Stimulated activated CD8-positive, alpha-beta memory T cell treated with anti-CD3 and anti-CD28 coated beads, Interleukin-2, amount 100 ng/mL, for 1 hour (primary cell): ENCODE measurements at places on chromosomes 5 and 9.

DNA sequence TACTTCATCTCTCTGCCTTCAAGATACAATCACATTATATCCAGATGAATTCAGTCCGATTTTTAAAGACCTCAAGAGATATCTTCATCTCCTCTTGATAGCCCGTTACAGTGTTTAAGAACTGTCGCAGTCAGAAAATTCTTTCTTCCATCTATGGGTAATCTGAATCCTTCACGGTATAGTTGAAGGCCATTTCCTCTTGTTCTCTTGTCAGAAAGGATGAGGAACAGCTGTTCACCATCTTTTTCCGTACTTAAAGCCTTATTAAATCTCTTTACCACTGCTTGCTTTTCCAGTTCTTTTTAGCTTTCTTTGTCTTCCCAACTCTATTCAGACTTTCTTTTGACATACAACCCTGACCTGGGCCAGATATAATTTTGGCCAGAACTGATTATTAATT is 121.8 kb downstream of the XRCC4 start:
- DNase-seq, result no peak

GRCh38 chr9:106286249-106286648 is 576.7 kb upstream of the ZNF462 start:
- DNase-seq, result no peak

GRCh38 chr9:108980893-108981292 is 32.4 kb downstream of the CTNNAL1 start:
- DNase-seq, result no peak

DNA sequence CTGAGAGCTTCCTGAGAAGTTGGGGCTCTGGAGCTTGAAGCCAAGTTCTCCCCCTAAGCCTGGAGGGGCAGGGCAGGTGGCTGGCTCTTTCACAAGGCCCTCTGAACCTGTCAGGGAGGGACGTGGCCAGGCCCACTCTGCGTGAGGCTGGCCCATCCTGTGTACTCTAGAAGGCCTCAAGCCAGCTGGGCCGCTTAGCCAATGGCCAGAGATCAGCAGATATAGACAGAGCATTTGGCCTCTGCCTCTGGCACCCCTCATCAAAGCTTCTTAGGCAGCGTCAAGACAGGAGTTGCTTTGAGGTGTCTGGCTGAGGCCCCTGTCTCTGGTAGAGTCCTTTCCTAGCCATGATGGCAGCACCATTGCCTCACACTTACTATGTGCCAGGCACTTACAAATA is 105.6 kb downstream of the FGF18 start:
- DNase-seq, result no peak

- DNase-seq, result no peak
These were observed 1371.0 kb upstream of the DMAC1 start for GRCh38 chr9:9170439-9171134.

- no peak for DNase-seq
These were observed 1.9 kb downstream of the ABO start for GRCh38 chr9:133273098-133273497.

DNA sequence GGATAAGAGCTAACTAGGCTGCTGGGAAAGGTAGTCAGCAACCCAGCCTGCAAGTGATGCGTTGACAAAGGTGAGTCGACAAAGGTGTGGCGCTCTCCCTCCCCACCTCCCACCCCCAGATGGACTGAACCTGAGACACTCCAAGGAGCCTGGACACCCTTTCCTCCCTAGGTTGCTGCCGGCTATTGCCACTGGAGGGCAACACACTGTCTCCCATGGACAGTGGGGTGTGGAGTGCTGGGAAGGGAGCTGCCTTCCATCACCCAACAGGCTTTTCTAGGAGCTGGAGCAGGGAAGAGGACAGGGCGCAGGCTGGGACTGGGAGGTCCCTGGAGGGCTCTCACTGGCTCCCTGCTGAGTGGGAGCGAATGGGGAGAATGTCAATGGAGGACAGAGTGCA is 75.4 kb upstream of the ARAP3 start:
- no peak for DNase-seq

DNA sequence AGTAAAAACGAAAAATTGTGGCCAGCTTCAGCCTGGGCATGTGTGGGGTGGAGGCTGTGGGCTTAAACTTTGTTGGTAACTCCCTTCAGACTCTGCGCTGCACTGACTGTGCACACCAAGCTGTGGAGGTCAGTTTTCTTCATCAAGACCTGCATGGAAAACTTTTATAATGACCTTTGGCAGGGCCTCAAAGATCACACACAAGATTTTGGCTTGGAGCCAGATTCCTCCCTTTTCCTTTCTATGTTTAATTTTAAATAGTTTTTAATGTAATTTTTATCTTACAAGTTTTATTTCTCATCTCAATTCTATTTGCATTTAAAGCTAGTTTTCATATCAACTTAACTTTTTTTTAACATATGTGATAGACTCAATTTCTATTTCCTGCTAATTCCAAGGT is 1211.1 kb upstream of the CDH18 start:
- DNase-seq, result no peak

DNA sequence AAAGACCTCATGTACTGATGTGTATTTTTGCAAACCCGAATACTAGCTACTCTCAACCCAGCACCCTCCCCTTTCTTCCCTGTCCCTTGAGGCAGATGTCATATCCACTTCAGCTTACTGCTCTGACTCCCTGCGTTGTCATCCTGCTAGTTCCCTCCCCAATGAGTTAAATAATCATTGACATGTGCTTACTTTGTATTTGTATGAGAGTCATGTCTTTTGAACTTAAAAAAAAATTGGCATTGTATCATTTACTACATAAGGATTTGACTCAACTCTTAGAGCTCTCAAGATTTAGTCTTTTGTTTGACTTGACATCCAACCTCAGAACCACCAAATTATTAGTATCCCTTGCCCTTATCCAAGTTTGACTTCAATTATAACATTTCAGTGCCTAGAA is 219.7 kb upstream of the TUT7 start:
- no peak for DNase-seq

DNA sequence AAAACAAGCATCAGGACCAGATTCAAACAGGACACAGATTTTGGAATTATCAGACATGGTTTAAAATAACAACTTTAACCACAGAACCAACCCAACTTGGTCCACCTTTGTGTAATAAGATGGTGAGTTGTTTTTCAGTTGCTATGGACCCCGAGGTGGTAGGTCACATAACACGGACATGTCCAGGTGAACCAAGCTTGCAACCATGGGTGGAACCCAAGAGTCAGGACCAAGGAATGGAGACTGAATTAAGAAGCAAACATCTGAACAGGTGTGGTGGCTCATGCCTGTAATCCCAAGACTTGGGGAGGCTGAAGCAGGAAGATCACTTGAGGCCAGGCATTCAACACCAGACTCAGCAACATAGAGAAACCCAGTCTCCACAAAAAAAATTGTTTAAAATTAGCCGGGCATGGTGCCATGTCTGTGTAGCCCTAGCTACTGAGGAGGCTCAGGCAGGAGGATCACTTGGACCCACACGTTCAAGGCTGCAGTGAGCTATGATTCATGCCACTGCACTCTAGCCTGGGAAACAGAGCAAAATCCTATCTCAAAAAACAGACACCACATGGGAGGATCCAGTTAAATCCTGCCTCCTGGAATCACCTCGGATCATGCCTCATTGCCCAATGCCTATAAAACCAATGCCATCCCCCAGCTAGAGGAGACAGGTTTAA is 10.6 kb downstream of the PTBP3 start:
- no peak for DNase-seq

DNA sequence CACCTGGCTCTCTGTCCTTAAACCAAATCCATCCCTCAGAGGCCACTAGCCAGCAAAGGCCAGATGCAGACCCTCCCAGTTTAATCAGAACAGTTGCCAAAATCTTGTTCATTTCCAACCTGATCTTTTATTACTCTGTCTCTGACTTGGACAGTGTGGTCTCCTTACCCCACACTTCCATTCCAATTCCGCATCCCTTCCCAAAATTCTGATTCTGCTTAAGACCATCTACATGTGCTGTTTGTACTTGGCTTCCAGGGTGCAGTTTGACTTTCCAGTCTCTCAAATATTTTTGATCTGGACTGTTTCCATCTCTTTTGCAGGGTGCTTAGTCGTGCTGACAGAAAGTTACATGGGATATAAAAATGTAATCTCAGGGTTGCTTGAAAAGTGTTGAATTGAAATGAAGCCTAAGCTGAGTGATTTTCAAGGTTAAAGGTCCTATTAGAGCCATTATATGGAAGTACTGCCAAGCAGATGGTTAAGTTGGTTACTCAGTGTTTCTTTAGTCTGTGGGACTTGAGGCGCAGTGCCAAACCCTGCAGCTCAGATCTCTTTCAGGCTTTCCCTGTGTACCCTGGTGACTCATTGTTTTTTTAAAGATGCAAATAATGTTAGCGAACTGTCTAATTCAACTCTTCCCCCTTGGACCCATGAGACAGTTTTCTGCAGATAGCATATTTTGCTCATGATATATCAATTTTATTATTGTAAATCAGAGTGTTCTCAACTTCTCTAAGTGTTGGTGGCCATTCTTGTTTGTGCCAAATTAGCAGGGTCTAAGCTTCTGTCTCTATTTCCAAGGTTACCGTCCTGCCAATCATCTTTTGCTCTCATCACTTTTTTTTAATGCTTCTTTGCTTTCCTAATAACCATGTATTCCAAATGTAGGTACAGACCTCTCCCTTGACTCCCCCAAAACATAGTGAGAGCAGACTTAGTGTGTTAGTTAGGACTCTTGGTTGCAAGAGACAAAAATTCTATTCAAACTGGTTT is 18.2 kb upstream of the DCP2 start:
- no peak for DNase-seq

DNA sequence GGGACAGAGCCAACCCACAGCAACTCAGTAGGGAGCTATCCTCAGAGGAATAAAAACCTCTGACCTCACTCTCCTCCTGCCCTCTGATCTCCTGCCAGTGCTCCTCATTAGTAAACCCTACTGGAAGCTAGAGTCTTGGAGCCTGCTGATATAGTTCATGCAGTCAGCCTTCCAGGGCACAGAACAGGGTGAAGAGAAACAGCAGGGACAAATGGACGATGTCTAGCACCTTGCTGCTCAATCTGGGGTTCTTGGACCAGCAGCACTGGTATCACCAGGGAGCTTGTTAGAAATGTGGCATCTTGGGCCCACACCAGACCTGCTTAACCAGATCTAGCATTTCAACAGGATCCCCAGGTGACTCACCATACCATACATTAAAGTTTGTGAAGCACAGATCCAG is 5.5 kb upstream of the GALNT12 start:
- no peak for DNase-seq

DNA sequence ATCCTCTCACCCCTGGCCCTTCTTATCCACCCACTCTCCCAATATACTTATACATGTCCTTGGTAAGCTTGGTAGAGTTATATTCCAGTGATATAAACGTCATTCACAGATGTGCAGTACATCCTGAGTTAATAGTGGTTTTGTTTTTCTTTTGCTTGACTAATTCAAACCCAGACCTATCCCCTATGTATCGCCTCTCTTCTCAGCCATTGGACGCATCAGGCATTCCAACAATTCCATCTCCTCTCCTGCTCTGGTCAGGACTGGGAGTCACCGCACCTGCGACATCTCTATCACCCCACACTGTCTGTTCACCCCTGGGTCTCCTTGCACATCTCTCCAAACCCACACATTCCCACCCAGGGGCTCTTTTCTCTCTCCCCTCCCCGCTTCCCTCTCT is 21.9 kb upstream of the IRX2 start:
- no peak for DNase-seq

DNA sequence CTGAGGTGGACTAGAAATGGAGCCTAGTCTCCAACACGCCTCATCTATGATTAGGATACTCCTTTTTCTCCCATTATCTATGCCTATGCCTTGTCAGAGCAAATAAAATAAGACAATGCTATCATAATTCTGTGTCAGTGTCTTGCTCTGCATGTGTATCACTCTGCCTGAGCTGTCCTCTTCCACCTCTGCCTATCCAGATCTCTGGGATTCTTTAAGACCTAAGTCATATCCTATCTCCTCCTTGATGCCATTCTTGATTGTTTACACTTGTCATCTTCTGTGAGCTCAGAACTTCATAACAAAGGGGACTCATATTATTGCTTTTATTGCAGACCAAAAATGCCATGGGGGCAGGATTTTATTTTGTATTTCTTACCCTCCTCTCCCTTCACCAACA is 351.2 kb upstream of the C9orf72 start:
- DNase-seq, result no peak

DNA sequence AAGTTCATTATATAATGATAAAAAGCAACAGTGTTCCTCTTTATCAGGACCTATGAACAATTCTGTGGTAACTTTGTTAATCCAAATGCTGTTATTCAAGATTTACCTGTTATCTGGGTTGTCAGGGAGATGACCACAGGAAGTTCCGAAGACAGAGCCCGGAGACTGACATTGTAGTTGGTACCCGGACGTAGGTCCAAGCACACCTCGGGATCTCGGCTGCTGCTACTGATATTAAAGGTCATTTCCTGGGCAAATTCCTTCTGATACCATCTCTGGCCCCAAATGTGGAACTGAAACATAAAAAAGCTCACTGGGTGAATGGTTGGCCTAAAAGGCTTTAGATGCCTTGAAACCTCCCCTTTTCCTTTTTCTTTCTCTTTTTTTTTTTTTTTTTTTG is 96.7 kb downstream of the SUSD1 start:
- no peak for DNase-seq

GRCh38 chr5:145947581-145947980 is 11.2 kb downstream of the SH3RF2 start:
- no peak for DNase-seq

- no peak for DNase-seq
These were observed 524.5 kb upstream of the CLINT1 start for GRCh38 chr5:158383486-158383885.
